Mesangial cell (primary cell): ENCODE measurements at places on chromosomes 5 and 9. TPM values are rescaled to one million over a fixed set of nuclear protein-coding genes. Genes with fewer than 3 reads are reported as not detected.

IL13 gene
- total RNA-seq: not detected in 2 replicates

FGF1 gene
- 0.25 and 2.6 TPM in 2 replicates for total RNA-seq

PITX1 gene
- total RNA-seq: under 0.01 TPM in 1 of 2 replicates, not detected in the other

PALM2AKAP2 gene
- total RNA-seq: 4.9 and 6.4 TPM in 2 replicates

DDX4 gene
- not detected in 2 replicates for total RNA-seq
